Umbilical cord (tissue), 2 donors: ENCODE measurements at places on chromosomes 2 and 18. TPM values are rescaled to one million over a fixed set of nuclear protein-coding genes. Genes with fewer than 3 reads are reported as not detected.
A peak's percentile ranks its signal among the peaks of the same experiment; 100 is the strongest.

DNA sequence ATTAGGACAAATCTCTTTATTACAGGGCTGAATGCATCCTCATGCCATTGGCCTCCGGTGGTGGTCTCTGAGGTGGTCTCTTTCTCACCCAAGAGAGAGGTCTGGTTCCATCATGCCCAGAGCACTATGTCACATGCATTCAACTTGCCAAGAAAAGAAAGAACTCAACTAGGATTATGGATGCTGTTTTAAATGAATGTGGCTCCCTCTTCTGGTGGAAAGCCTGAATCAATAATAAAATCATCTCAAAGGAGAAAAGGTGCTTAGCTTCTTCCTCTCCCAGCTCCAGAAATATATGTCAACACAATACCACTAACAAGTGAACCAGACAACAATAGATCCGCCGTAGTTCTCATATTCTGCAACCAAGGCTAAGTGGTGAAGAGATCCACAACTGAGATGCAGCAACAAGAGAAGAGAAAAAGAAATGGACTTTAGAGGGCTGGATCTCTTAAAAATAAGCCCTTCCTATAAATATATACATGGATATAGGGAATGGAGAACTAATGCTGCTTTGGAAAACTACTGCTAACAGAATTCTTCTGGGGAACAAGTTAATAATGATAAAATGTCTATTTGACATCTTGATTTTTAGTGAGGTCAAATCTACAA, 396.8 kb downstream of the NCKAP5 start:
- peak; percentile 66 for DNase-seq

DNA sequence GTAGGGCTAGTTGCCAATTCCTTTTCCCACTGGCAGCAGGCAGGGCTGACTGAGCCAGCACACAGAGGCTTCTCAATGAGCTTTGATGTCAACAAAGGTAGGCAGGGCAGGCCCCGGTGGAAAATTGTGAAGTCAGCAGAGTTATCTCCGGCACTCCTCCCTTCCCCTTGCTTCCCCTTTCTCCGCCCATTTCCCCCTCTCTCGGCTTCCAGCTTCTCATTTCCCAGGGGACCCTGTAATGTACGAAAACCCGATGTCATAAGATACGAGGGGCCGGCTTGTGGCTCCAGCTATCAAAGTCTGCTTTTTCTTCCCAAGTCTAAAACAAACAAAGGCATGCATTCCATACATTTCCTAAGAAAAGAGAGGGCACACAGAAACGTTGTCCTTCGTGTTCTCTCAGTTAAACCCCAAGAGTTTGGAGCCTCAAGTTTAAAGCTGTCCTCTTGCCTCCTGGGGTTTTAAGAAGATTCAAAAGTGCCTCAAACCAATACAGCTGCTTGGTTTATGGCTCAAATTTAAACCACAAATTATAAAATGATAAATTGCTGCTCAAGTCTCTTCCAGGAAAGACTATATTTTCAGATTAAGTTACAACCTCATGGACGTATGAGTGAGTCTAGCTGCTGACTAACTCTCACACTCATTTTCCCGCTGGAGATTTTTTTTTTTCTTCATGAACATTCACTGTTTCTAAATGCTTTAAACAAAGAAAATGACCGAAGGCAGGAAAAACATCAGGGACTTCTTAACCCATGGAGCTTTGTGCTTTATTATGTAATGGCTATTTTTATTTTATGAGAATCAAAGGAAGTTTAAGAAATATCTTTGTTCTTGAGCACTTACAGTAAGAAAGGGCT, 27.2 kb upstream of the EML4 start:
- DNase-seq: peak; percentile 95

GRCh38 chr2:85016446-85016845, 45.5 kb downstream of the KCMF1 start:
- peak; percentile 42 for DNase-seq

- DNase-seq: no peak
These were observed 85.5 kb upstream of the RND3 start for GRCh38 chr2:150572961-150573395.

GRCh38 chr18:23718731-23719130, 29.5 kb downstream of the LAMA3 start:
- no peak for DNase-seq

- DNase-seq: peak; percentile 22
These were observed 38.7 kb upstream of the GLS start for GRCh38 chr2:190841707-190842505.

GRCh38 chr2:1833046-1833445, 88.7 kb upstream of the PXDN start:
- no peak for DNase-seq

- no peak for DNase-seq
These were observed 41.8 kb downstream of the MSTN start for GRCh38 chr2:190020720-190021119.

- DNase-seq: no peak
These were observed 188.7 kb upstream of the KLHL14 start for GRCh38 chr18:32961538-32961937.

DNA sequence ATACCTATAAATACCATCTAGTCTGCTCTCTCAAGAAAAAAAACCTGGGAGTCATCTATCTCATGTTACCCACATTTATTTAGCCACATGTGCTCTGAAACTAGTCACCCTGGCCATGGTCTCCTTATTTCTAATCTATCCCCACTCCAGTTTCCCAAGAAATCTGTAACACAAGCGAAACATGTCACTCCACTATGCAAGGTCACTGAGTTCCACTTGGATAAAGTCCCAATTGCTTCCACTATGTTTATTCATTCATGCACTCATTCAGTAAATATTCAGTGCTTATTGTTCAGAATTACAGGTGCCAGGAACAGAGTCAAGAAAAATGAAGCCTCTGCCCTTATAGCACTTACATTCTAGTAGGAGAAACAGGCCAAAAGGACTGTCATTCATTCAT, 369.4 kb upstream of the CYRIA start:
- DNase-seq: no peak

DNA sequence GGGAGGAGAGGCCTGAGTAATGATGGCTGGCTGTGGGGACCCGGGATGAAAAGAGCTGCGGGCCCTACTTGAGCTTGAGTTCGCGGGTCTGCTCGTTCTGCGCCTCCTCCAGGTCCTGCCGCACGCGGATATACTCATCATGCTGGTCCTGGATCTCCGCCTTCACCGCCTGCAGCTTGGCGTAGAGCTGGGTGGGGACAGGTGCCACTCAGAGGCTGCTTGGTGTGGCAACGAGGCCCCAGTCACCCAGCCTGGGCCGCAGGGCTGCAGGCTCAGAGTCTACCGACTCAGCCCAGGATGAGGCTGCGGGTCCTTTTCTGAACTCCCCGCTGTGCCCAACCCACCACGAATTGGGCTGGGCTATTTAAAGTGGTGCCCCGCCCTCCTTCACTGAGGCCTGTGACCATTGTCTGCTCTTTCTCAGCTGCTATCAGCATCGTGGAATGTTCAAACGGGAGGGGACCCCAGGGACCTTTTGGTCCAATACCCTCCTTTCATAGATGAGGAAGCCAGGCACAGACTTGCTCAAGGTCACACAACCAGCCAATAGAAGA, 28.0 kb downstream of the KIF3C start:
- no peak for DNase-seq

GRCh38 chr2:169363560-169364150, 1.3 kb upstream of the LRP2 start:
- DNase-seq: peak; percentile 19

Gene TTC39C
- total RNA-seq: 25.5 TPM

Gene ZEB2
- 136 TPM for total RNA-seq

Gene PRR30
- not detected for total RNA-seq

Gene SIGLEC15
- 1.2 TPM for total RNA-seq

Gene NT5C1B
- 4.3 TPM for total RNA-seq

Gene TGFA
- total RNA-seq: 5.8 TPM

Gene GATA6
- total RNA-seq: 53.0 TPM

Gene TUBA3E
- not detected for total RNA-seq
